GM23248 (cell line): ENCODE measurements at places on chromosomes 4 and X. TPM values are rescaled to one million over a fixed set of nuclear protein-coding genes. Genes with fewer than 3 reads are reported as not detected.

DNA sequence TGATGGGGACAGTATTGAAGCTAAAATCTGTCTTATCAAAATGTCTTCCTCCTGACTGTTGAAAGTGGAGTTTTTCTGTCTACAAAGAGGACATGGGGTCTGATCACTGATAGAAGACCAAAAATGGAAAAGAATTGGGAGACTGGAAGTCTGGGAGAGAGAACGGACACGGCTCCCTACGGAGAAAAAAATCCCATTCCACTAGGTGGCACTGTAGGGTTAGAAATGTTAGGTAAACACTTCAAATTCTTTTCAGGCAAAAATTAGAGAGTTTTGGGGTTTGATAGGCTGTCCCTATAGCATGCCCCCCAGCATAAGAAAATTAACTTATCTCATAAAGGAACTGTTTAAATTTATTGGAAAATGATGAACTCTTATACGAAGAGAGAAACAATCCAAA lies 200.5 kb downstream of the FAM133A start:
- no peak overlapping the region for H3K27ac ChIP-seq
- no peaks in the 10 kb centered on the region for H3K4me1 ChIP-seq
- peak; percentile 20 for DNase-seq
- H3K27me3 ChIP-seq: no peaks in the 10 kb centered on the region
- H3K36me3 ChIP-seq: no peaks in the 10 kb centered on the region
- no peak overlapping the region for H3K4me3 ChIP-seq

- no peak overlapping the region for H3K27ac ChIP-seq
- no peak overlapping the region for H3K4me3 ChIP-seq
- H3K27me3 ChIP-seq: no peaks in the 10 kb centered on the region
- peaks cover 47% of the 10 kb centered on the region for H3K4me1 ChIP-seq
- DNase-seq: peak; percentile 10
- no peaks in the 10 kb centered on the region for H3K36me3 ChIP-seq
Measured at GRCh38 chr4:147789596-147789995, 57.7 kb downstream of the ARHGAP10 start.

DNA sequence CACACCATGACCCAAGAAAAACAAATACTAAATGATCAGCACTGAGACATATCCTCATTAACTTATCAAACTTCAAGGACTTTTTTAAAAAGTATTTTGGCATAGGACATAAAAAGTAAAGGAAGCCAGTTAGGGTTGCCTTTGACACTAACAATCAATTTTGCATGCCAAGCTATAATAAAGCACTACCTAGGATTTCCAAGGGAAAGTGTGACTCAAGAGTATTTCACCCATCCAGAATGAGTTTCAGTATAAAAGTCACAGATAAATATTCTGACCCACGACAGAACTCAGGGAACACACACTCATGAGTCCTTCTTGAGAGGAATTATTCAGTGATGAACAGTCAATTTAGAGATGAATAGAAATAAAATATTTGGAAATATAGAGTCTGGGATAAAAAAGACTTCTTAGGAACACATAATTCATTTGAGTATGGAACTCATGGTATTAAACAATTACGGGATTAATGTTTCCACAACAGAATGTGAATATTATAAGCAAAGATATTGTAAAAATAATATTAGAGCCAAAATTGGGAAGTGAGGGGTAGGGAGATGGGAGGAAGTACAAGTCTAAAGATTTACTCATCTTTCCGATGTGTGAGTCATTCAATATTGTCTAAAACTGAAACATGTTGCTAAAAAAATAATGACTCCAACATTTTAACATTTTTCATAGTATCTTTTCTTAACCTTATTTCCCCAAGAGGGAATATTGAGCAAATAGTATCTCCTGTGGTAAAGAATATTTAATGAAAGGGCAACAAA lies 143.5 kb upstream of the LNX1 start:
- peak; percentile 89 for DNase-seq
- H3K4me1 ChIP-seq: peaks cover 31% of the 10 kb centered on the region
- H3K36me3 ChIP-seq: no peaks in the 10 kb centered on the region
- peak overlapping the region; percentile 49 for H3K4me3 ChIP-seq

- peak overlapping the region; percentile 30; the same call in 1 of the 2 replicates for H3K27ac ChIP-seq
- no peak overlapping the region for H3K4me3 ChIP-seq
- no peaks in the 10 kb centered on the region for H3K4me1 ChIP-seq
- peaks cover 16% of the 10 kb centered on the region; the same call in 1 of the 2 replicates for H3K36me3 ChIP-seq
- H3K27me3 ChIP-seq: no peaks in the 10 kb centered on the region
Measured at GRCh38 chrX:154348646-154349358, 25.6 kb downstream of the FLNA start.

- DNase-seq: no peak
- H3K27me3 ChIP-seq: no peaks in the 10 kb centered on the region
- no peak overlapping the region for H3K27ac ChIP-seq
- H3K4me1 ChIP-seq: no peaks in the 10 kb centered on the region
Measured at GRCh38 chr4:104022831-104023230, 303.0 kb upstream of the TACR3 start.

GRCh38 chrX:2183193-2183725 lies 317.5 kb downstream of the DHRSX start:
- H3K27ac ChIP-seq: no peak overlapping the region
- H3K27me3 ChIP-seq: no peaks in the 10 kb centered on the region
- DNase-seq: no peak
- H3K4me3 ChIP-seq: no peak overlapping the region
- no peaks in the 10 kb centered on the region for H3K36me3 ChIP-seq

- H3K27me3 ChIP-seq: no peaks in the 10 kb centered on the region
- H3K4me3 ChIP-seq: no peak overlapping the region
- DNase-seq: no peak
- H3K36me3 ChIP-seq: no peaks in the 10 kb centered on the region
Measured at GRCh38 chrX:142428916-142429315, 223.8 kb upstream of the MAGEC2 start.

GRCh38 chr4:79621061-79621460 lies 213.0 kb upstream of the GK2 start:
- no peaks in the 10 kb centered on the region for H3K4me1 ChIP-seq
- no peak overlapping the region for H3K27ac ChIP-seq
- no peak for DNase-seq
- H3K27me3 ChIP-seq: no peaks in the 10 kb centered on the region
- no peak overlapping the region for H3K4me3 ChIP-seq

GRCh38 chrX:150205011-150205410 lies 158.1 kb upstream of the MAMLD1 start:
- H3K27me3 ChIP-seq: no peaks in the 10 kb centered on the region
- DNase-seq: no peak
- no peak overlapping the region for H3K4me3 ChIP-seq
- peaks cover 15% of the 10 kb centered on the region for H3K4me1 ChIP-seq

DNA sequence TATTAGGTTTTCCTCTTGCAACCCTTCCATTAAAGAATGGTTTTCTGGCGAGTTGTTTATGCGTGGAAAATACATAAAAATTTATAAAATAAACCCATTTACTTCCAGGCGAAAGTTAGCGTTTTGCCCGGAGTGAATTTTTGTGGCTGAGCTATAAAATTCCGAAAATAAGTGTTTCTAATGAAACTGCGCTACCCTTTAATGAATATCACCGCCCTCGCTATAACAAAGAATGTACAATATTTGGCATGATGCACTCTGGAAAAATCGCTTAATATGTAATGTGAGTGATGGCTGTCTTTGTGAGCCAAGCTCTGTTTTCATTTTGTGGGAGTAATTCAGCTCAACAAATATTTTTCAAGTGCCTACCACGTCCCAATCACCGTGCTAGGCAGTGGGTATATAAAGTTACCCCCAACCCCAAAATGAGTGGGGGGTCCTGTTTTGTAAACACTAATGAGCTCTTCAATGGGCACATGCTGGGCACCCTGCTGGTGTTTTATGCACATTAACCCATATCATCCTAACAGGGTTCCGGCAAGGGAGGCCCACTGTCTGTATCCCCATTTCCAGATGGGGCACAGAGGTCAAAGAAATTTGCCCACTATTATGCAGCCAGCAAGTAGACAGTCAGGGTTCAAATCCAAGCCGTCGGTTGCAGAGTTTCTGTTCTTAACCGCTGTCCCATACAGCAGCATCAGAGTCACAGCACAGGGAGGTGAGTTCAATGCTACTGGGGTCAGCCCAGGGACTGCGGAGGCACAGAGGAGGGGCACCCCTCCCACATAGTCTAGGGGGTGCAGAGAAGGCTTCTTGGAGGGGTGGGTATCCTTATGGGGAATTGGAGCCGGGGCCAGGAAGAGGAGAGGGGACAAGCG lies 65.7 kb upstream of the STX18 start:
- peak; percentile 38 for DNase-seq
- no peak overlapping the region for H3K27ac ChIP-seq
- peaks cover 24% of the 10 kb centered on the region for H3K4me1 ChIP-seq
- no peak overlapping the region for H3K4me3 ChIP-seq

DNA sequence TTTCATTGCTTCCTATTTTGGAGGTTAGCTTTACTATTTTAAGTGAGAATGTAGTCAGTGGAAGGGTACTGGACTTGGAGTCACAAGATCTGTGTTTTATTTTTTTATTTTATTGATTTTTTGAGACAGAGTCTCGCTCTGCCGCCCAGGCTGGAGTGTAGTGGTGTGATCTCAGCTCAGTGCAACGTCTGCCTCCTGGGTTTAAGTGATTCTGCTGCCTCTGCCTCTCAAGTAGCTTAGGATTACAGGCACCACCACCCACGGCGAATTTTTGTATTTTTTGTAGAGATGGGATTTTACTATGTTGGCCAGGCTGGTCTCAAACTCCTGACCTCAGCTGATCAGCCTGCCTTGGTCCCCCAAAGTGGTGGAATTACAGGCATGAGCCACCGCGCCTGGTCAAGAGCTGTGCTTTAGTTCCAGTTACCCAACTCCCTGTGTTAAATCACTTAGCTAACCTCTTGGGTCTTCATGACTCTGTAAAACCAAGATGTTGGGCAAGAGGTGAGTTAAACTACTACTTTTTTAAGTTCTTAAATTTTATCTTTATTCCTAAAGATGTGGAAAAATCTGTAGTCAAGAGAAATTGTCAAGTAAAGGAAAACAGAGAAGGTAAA lies 11.2 kb downstream of the USP9X start:
- H3K4me1 ChIP-seq: peaks cover 19% of the 10 kb centered on the region
- peak; percentile 27 for DNase-seq
- H3K36me3 ChIP-seq: no peaks in the 10 kb centered on the region
- no peak overlapping the region for H3K27ac ChIP-seq

DNA sequence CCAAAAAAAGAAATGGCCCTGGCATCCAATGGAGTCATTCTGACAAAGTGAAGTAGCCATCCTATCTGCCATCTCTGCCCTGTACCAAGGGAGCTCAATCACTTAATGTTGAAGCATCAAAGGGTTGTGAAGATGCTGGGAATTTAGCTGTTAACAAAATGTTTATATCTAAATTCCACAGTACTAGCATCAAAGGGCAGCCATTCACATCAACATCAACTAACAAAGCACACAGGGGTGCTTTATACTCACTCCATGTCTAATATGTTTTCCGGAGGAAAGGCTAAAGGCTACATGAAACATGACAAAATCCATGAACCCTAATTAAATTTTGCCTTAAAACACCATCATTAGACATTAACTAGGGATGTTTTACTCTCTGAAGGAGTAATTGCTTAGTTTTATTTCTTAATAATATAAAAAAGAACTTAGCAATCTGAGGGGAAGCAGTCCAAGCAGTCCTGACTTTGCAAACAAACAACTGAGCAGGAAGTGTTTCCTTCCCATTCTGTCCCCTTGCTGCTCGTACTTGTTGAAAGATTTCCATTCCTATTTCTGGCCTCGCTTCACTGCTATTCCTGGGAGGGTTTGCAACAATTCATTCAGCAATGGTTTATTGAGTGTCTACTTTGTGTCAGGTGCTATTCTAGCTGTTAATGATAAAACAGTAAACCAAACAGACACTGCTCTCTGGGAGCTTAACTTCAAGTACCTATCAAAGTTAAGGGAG lies 208.6 kb upstream of the SLC7A11 start:
- no peaks in the 10 kb centered on the region for H3K4me1 ChIP-seq
- no peak overlapping the region for H3K4me3 ChIP-seq
- no peak for DNase-seq

DNA sequence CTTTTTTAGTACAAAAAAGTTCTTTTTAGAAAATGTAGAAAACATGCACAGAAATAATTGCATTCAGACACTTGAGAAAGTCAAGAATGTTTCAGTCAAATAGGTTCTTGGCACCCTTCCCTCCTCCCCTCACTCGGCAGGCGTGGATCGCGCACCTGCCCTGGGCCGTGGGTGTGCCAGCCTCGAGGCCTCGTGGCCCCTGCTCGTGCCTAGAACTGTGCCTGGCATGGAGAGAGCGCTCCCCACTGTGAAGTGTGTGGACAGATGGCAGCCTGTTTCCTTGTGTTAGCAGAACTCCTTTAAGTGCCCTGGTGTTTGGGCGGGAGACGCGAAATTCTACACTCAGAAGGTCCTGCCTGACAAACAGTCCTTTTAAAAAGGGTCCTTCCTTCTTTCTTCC lies 14.7 kb downstream of the RGS12 start:
- no peaks in the 10 kb centered on the region for H3K27me3 ChIP-seq
- DNase-seq: no peak
- no peak overlapping the region for H3K27ac ChIP-seq
- no peak overlapping the region for H3K4me3 ChIP-seq
- H3K4me1 ChIP-seq: peaks cover 14% of the 10 kb centered on the region; the same call in 1 of the 2 replicates

DNA sequence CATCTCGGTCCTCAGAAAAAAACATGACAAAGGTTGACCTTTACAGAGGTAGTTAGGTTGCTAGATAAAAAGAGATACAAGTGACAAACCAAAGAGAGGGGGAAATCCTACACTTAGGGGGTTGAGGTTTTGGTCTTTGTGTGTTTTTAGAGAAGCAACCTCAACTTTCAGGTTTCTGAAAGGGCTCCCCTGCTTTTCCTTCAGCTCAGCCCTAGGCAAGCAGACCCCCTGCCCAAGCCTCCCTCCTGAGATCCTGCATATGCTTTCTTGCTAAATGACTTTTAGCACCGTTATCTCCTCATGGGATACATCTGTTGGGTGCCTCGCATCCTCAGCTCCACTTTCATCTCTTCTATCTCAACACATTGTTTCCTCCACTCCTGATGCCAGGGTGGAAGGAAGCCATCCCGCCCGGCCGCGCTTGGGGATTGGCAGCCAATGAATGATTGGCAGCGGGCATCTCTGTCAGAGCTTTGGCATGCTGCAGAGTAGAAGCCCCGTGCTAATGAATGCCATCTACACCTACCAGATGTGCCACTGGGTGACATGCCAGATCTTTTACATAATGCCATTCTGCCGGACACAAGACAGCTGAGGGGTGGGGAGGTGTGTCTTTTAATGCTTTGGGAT lies 15.0 kb upstream of the PRDM8 start:
- H3K27me3 ChIP-seq: no peaks in the 10 kb centered on the region
- no peak overlapping the region for H3K4me3 ChIP-seq
- peaks cover 14% of the 10 kb centered on the region for H3K4me1 ChIP-seq
- H3K27ac ChIP-seq: no peak overlapping the region
- H3K36me3 ChIP-seq: no peaks in the 10 kb centered on the region

The SPATA18 gene
- total RNA-seq: 14.3 and 22.9 TPM in 2 replicates

The TMEM128 gene
- total RNA-seq: 17.7 and 25.9 TPM in 2 replicates

The CC2D2A gene
- 10.2 and 19.5 TPM in 2 replicates for total RNA-seq

The GLRB gene
- 11.3 and 12.3 TPM in 2 replicates for total RNA-seq
